ENCODE measurements at places on chromosomes 5 and 9. TPM values are rescaled to one million over a fixed set of nuclear protein-coding genes. Genes with fewer than 3 reads are reported as not detected.

The ACSL6 gene
- not detected for total RNA-seq

The SPATA31A3 gene
- not detected for total RNA-seq

GRCh38 chr5:172575816-172576545 lies 65.1 kb upstream of the NEURL1B start:
- peaks cover 6% of the 10 kb centered on the region for H3K4me1 ChIP-seq
- H3K36me3 ChIP-seq = no peaks in the 10 kb centered on the region
- DNase-seq = no peak
- H3K27me3 ChIP-seq = peaks cover 38% of the 10 kb centered on the region

DNA sequence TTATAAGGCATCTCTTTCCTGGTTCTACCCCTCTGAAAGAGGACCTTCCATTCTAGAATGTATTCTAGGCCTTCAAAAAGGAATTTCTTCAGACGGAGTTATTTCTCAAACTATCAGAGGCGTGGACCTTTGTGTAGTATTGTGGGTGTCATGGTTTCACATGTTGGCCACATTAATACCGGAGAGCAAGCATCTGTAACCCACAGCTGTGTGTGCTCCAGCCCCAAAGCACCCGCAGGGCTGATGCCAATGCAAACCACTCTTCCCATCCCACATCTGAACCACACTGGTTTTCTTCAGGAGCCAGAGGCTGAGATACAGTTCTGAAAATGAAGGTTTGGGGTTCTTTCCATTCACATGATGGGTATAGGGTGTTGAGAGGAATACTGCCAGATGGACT lies 127.1 kb downstream of the BNC2 start:
- no peaks in the 10 kb centered on the region for H3K27me3 ChIP-seq
- H3K4me1 ChIP-seq = no peaks in the 10 kb centered on the region
- no peak overlapping the region for H3K27ac ChIP-seq
- DNase-seq = no peak
- H3K36me3 ChIP-seq = no peaks in the 10 kb centered on the region

GRCh38 chr9:12961276-12961809 lies 186.5 kb downstream of the LURAP1L start:
- H3K4me3 ChIP-seq = no peak overlapping the region
- peak overlapping the region; percentile 29 for H3K27ac ChIP-seq
- H3K4me1 ChIP-seq = peaks cover 8% of the 10 kb centered on the region
- H3K27me3 ChIP-seq = no peaks in the 10 kb centered on the region
- DNase-seq = peak; percentile 24
- no peaks in the 10 kb centered on the region for H3K36me3 ChIP-seq
